ENCODE measurements at places on chromosomes 11 and 22.

DNA sequence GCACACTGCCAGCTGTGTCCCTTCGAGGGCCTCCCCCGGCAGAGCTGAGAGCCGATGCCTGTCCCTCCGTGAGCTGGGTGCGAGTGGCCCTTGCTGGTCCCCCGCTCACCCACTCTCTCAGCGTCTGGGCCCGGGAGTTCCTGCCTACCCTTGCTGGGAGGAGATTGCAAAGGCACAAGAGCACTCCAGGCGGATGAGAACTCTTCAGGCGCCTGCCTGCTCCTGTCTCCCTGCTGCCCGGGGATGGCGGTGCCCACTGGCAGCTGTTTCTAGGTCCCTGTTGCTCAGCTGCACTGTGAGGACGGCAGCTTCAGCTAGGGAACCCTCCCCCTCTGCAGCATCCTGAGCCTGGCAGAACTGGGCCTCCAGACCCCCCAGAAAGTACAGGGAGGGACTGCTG lies 61.1 kb downstream of the FLRT1 start:
- H3K4me3 ChIP-seq = no peak overlapping the region
- DNase-seq = no peak
- no peaks in the 10 kb centered on the region for H3K27me3 ChIP-seq
- H3K4me1 ChIP-seq = peaks cover 18% of the 10 kb centered on the region
- H3K36me3 ChIP-seq = no peaks in the 10 kb centered on the region

DNA sequence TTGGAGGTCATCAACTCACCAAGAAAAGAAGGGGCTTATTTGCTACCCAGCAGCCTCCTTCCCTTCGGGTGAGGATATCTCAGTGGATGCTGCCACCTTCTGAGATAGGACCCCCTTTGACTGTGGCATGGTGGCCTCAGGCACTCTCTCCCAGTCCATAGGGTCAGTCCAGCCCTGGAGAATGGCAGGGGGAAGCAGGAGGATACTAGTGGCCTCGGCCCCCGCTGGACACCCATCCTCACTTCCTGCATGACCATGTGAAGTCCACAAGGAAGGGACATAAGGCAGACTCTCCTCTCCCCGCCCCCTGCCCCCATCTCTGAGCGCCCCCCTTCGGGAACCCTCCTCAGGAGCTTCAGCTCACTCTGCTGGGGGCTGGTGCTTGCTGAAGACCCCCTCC lies 24.4 kb downstream of the TPBGL start:
- H3K27ac ChIP-seq = no peak overlapping the region
- no peak overlapping the region for H3K4me3 ChIP-seq
- no peak for DNase-seq
- peaks cover 32% of the 10 kb centered on the region for H3K4me1 ChIP-seq
- H3K27me3 ChIP-seq = no peaks in the 10 kb centered on the region

GRCh38 chr22:49068861-49069500 lies 758.7 kb downstream of the BRD1 start:
- DNase-seq = no peak
- H3K4me1 ChIP-seq = no peaks in the 10 kb centered on the region
- no peak overlapping the region for H3K27ac ChIP-seq

DNA sequence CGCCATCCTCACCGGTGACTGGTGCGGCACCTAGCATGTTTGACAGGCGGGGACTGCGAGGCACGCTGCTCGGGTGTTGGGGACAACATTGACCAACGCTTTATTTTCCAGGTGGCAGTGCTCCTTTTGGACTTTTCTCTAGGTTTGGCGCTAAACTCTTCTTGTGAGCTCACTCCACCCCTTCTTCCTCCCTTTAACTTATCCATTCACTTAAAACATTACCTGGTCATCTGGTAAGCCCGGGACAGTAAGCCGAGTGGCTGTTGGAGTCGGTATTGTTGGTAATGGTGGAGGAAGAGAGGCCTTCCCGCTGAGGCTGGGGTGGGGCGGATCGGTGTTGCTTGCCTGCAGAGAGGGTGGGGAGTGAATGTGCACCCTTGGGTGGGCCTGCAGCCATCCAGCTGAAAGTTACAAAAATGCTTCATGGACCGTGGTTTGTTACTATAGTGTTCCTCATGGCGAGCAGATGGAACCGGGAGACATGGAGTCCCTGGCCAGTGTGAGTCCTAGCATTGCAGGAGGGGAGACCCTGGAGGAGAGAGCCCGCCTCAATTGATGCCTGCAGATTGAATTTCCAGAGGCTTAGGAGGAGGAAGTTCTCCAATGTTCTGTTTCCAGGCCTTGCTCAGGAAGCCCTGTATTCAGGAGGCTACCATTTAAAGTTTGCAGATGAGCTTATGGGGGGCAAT lies 1.1 kb downstream of the NEAT1 start:
- no peaks in the 10 kb centered on the region for H3K27me3 ChIP-seq
- peaks cover 56% of the 10 kb centered on the region for H3K36me3 ChIP-seq
- peak overlapping the region; percentile 80 for H3K4me3 ChIP-seq
- DNase-seq = peak; percentile 20
- peaks cover 87% of the 10 kb centered on the region for H3K4me1 ChIP-seq

DNA sequence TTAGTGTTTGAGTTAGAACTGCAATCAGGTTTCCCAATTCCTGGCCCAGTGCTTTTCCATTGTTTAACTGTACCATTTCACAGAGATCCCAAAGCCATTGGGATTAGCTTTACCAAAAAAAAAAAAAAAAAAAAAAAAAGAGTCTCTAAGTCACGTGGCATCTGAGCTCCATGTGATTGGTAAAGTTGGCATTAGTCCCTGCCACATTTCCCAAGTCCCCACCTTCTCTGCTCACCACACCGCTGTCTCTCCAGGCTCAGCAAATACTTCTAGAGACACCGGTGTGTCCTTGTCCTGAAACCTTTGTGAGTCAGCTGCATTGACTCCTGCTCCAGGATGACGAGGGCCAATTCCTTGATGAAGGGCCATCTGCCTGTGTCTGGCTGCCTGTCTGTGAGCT lies 305.3 kb downstream of the KIRREL3 start:
- H3K27me3 ChIP-seq = peaks cover 28% of the 10 kb centered on the region
- H3K4me3 ChIP-seq = no peak overlapping the region
- no peaks in the 10 kb centered on the region for H3K4me1 ChIP-seq
- DNase-seq = no peak
